ENCODE measurements at places on chromosomes 1 and 21. TPM values are rescaled to one million over a fixed set of nuclear protein-coding genes. Genes with fewer than 3 reads are reported as not detected.

Gene C1orf21
- polyA plus RNA-seq = 40.9 TPM

Gene TFF2
- not detected for polyA plus RNA-seq

Gene TP53BP2
- 30.7 TPM for polyA plus RNA-seq

DNA sequence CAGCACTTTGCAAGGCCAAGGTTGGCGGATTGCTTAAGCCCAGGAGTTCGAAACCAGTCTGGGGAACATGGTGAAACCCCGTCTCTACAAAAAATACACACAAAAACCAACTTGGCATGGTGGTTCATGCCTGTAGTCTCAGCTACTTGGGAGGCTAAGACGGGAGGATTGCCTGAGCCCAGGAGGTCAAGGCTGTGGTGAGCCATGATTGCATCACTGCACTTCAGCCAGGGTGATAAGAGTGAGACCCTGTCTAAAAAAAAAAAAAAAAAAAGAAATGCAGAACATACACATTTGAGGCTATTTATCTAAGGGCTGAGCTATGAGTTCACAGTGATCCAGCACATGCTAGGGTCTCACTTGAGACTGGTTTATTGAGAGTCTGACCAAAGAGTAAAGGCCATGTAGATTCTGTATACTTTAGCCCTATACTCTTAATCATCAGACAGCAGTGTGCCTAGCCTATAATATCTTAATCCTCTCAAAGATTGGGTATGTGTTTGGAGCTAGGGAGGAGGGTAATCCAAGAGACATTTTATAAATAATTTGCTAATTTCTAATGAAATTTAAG is 23.9 kb downstream of the RNF2 start:
- H3K4me3 ChIP-seq = no peak overlapping the region
- peaks cover 2% of the 10 kb centered on the region for H3K4me1 ChIP-seq
- no peak for DNase-seq
- H3K27ac ChIP-seq = no peak overlapping the region
- no peaks in the 10 kb centered on the region for H3K27me3 ChIP-seq

GRCh38 chr1:5996641-5997270 is 4.5 kb upstream of the NPHP4 start:
- DNase-seq = no peak
- no peaks in the 10 kb centered on the region for H3K36me3 ChIP-seq
- peaks cover 17% of the 10 kb centered on the region for H3K4me1 ChIP-seq
- H3K27ac ChIP-seq = no peak overlapping the region

DNA sequence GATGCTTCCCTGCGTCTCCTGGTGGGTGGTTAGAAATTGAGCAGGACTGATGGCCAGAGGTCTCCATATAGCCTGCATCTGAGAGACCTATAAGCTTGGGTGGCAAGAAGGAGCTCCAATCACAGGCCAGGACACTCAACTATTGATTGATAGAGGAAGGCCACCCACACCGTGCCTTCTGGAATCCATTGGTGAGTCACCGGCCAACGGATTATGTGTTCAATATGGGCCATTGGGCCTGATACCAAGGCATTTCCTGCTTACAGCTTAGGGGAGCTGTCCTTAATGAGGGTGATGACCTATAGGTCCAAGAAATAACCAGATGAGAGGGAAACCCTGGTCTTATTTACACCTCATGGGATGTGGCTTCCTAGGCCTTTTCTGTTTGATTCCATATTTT is 115.1 kb downstream of the PLPP3 start:
- no peak overlapping the region for H3K4me3 ChIP-seq
- no peaks in the 10 kb centered on the region for H3K36me3 ChIP-seq
- no peak for DNase-seq
- no peak overlapping the region for H3K27ac ChIP-seq
- no peaks in the 10 kb centered on the region for H3K27me3 ChIP-seq

DNA sequence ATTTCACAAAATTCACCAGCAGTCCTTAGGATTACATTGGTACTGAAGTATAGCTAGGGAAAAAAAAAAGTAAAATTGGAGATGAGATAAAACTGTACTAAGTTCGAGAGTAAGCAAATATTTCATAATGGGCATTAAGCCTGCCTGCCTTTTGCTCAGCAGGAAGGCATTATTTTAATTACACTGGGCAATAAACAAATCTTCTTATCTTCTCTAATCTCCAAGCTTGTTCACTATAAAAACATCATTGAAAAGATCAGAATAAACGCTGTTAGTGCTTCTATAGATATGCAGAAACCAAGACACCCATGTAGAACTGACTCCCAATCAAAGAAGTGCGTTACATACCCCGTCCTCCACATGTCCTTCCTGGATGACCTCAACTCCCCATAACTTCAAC is 174.2 kb upstream of the CHODL start:
- no peaks in the 10 kb centered on the region for H3K4me1 ChIP-seq
- no peaks in the 10 kb centered on the region for H3K36me3 ChIP-seq
- no peak overlapping the region for H3K27ac ChIP-seq
- no peak for DNase-seq

Gene RAB25
- 156 TPM for polyA plus RNA-seq

Gene SPRR1A
- not detected for polyA plus RNA-seq

Gene CYB561D1
- polyA plus RNA-seq = 8.2 TPM

- no peaks in the 10 kb centered on the region for H3K27me3 ChIP-seq
- H3K4me3 ChIP-seq = no peak overlapping the region
- no peaks in the 10 kb centered on the region for H3K36me3 ChIP-seq
- DNase-seq = peak; percentile 17
- no peak overlapping the region for H3K27ac ChIP-seq
These were observed 80.4 kb upstream of the ADAMTS5 start for GRCh38 chr21:27047283-27047657.

Gene C1orf115
- 18.9 TPM for polyA plus RNA-seq

- no peak overlapping the region for H3K27ac ChIP-seq
- no peak for DNase-seq
- H3K4me1 ChIP-seq = peaks cover 3% of the 10 kb centered on the region
- no peaks in the 10 kb centered on the region for H3K36me3 ChIP-seq
These were observed 80.5 kb downstream of the HSF2BP start for GRCh38 chr21:43578677-43579303.

DNA sequence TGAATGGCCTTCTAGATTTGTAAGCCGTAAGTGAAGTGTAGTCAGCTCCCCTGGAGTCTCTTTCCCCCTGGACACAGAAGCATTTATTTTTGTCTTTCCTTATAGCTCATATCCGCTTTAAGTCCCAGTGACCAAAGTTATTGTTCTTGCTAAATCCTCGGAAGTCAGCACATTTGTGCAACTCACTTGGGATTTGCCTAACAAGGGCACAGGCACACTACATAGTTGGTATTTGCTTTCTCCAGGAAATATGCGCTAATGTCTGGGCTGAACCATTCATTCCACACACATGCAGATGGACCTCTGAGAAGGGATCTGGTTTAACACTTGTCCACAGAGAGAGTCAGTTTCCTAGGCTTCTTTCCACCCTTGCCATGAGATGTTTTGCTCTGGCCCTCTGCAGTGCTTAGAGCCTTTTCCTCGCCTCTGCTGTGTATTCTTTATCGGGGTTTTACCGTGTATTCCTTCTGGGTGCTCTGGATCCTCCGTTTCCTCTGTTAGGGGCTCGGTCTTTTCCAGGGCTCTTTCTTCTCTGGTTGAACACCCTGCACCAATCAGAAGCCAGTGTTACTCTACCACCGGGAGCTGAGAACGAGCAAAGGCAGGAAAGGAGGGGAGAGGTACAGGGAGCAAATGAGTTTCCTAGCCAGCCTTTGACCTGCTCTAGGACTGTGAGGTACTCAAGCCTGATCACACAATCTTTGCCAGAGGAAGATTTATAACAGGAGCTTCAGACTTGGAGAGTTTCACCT is 72.4 kb downstream of the ABCA4 start:
- no peaks in the 10 kb centered on the region for H3K4me1 ChIP-seq
- peak overlapping the region; percentile 78 for H3K27ac ChIP-seq
- no peaks in the 10 kb centered on the region for H3K27me3 ChIP-seq
- no peak overlapping the region for H3K4me3 ChIP-seq
- no peaks in the 10 kb centered on the region for H3K36me3 ChIP-seq

GRCh38 chr1:109874445-109874844 is 36.2 kb upstream of the CSF1 start:
- DNase-seq = no peak
- H3K27me3 ChIP-seq = no peaks in the 10 kb centered on the region
- no peaks in the 10 kb centered on the region for H3K36me3 ChIP-seq
- H3K27ac ChIP-seq = no peak overlapping the region
- H3K4me1 ChIP-seq = no peaks in the 10 kb centered on the region
- H3K4me3 ChIP-seq = no peak overlapping the region

Gene PGBD5
- 1.5 TPM for polyA plus RNA-seq

DNA sequence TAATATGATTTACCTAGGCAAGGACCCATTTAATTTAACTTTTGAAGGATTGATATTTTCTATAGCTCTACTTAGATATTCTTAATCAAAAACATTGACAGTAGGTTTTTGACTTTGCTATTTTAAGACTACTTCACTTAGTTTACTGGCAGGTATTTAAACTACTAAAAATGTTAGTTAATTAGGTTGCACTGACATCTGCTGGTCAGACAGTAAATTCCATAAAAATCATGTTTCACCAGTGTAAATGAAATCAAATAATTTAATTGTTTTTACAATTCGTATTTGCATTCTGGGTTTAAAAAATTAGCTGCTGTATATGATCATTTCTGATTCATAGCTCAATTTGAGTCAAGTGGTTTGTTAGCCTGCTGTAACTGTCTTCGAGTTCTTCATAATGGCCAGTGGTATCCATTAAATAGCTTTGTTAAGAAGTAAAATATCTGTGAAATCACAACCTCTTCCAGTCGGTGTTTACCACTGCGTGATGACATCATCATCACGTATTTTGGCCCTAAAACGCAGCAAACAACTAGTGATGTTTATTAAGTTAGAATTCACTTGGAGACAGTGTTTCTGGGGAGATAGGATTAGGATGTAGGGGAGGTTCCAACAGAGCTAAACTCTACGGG is 26.2 kb downstream of the EXTL2 start:
- no peaks in the 10 kb centered on the region for H3K27me3 ChIP-seq
- H3K36me3 ChIP-seq = no peaks in the 10 kb centered on the region

GRCh38 chr1:192561301-192561700 is 14.3 kb upstream of the RGS1 start:
- H3K27me3 ChIP-seq = no peaks in the 10 kb centered on the region
- no peaks in the 10 kb centered on the region for H3K4me1 ChIP-seq
- H3K36me3 ChIP-seq = no peaks in the 10 kb centered on the region
- H3K27ac ChIP-seq = no peak overlapping the region
- DNase-seq = no peak

Data from lung (tissue), 17 donors.